ENCODE measurements at places on chromosomes 1 and 21. TPM values are rescaled to one million over a fixed set of nuclear protein-coding genes. Genes with fewer than 3 reads are reported as not detected.

The RAD54L gene
- 34.9 TPM for total RNA-seq

The KIRREL1 gene
- not detected for total RNA-seq

The KRTAP10-5 gene
- not detected for total RNA-seq

The CNR2 gene
- total RNA-seq: 0.35 TPM

The SUMO3 gene
- 60.1 TPM for total RNA-seq

The OR10J1 gene
- total RNA-seq: not detected

The TMPRSS15 gene
- total RNA-seq: not detected

- no peak for DNase-seq
Observed at GRCh38 chr21:38561205-38561604, 62.9 kb upstream of the ERG start.

DNA sequence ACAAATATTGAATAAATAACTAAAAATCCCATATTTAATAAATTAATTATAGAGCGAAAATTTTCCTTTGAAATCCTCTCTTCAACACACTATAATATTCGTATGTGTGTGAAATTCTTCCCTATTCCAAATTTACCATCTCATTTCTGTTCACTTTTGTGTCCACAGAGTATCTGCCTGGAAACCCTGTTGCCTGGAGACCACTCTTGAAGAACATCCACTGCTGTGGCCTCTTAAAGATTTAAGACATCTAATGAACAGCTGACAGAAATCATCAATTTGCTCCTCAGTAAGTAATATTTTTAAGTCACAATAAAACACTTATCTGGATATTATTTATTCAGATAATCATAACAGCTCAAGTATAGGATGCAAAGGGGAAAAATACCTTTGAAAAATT, 69.7 kb downstream of the CYYR1 start:
- DNase-seq: no peak

DNA sequence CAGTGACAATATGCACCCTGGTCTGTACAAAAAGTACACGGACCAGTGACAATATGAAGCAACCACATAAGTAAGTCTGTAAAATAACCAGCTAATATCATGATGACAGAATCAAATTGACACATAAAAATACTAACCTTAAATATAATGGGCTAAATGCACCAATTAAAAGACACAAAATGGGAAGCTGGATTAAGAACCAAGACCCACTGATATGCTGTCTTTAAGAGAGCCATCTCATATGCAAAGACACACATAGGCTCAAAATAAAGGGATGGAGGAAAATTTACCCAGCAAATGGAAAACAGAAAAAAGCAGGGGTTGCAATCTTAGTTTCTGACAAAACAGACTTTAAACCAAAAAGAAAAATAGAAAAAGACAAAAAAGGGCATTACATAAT, 70.4 kb upstream of the VCAM1 start:
- DNase-seq: no peak

- DNase-seq: no peak
Observed at GRCh38 chr1:102593276-102593675, 515.0 kb downstream of the COL11A1 start.

DNA sequence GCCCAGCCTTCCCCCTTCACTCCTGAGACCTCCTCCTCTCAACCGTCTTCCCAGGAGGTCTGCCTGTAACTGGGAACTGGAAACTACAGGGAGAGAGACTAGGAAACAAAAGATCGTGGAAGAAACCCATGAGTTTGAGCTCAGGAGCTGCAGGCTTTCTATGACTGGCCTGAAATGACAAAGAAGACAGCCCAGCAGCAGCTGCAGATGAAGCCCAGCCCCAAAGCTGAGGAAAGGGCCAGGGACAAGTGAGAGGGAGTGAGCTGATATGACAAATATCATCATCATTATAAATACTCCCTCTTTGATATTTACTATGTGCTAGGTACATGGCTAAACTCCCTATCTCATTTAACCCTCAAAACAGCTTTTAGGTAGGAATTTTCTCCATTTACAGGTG, 142.6 kb upstream of the CTTNBP2NL start:
- DNase-seq: no peak

DNA sequence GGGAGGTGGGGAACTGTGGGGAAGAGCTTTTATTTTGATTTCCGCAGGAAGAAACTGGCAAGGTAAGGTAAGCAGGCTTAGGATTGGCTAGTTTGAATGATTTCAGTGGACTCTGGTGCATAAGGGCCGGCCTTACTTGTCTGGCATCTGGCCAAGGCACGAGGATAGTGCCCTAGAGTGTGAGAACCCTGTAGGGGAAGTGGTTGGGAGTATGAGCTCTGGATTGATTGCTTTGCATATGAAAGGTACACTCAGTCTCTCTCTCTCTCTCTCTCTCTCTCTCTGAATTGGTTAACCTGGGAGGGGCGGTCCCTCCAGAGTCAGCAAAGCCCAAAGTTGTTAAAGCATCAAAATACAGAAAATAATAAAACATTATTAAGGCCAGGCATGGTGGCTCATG, 463.0 kb downstream of the SIPA1L2 start:
- no peak for DNase-seq

DNA sequence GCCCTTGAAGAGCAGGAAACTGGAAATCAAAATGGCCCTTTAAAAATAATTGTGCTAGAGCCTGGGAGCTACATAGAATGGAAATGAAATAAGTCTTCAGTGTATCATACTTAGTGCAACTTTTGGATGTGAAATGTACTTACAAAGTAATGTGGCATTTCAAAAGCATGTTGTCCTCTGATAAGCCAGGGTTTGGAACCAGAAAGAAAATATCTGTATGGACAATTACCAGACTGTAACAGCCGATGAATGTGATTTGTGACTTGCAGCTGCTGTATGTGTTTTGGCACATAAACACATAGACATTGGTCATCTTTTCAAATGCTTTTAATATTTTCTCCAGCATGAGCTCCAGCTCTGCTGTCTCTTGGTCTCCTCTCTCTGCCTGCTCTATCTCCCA, 546.4 kb downstream of the OMA1 start:
- DNase-seq: no peak

DNA sequence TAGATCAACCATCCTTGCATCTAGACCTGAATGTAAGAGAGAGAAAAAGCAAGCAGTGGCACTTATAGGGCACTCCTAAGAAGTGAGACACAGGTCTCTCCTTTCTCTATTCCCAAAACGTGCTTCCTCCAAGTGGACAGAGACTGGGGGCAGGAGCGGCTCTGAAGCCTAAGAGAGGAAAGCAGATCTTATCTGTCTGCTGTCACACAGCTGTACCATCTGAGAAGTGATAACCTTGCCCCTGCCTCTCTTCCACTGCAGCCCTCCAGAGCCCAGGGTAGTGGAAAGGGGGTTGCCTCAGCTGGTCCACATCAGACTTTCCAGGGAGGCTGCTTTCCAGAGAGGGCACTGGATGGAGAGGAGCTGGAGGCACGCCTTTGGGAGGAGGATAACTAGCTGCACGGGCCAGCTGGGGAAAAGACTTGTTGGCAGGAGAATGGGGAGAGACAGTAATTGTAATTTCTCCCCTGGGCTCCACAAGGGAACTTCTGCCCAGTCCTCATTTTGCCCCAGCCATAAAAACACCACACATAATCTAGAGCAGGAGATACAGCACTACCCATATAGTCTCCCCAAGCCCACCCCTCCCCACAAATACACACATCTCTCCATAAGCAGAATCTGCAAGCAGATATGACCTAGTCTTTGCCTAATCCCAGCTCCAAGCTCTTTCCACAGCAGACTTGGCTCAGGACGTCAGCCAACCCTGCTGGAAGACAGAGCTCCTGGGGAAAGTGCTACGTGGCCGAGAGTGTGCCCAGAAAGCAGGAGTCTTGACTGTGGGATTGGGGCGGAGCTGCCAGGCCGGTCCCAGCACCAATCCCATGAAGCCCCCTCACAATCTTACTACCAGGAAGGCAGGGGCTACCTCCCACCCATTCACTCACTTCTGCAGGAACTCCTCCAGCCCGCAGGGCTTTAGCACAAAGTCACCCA, 31.2 kb downstream of the PIK3C2B start:
- DNase-seq: no peak

DNA sequence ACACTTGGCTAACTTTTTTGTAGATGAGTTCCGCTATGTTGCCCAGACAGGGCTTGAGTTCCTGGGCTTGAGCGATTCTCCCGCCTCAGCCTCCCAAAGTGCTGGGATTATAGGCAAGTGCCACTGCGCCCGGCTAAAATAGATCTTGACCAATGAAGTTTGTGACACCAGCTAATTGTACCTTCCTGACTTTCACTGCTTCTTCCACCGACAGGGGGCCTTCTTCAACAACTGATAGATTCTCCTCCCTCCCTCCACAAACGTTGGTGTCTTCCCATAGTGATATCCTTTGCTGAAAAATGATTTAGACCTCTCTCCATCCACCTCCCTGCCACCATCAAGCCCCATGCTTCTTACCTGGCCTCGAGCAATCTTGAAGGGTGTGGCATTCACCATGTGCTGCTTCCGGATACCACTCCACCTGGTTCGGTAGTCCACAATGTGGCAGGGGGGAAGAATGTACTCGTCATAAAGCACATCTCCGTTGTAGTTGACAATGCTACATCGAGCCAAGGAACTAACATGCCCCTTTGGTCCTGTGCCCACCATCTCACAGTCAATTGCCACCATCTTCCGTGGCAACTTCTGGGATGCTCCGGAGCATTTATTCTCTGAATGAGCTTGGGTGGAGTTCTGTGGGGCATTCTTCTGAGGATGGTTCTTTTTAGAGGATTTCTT, 1.6 kb upstream of the METTL25B start:
- peak; percentile 67 for DNase-seq

DNA sequence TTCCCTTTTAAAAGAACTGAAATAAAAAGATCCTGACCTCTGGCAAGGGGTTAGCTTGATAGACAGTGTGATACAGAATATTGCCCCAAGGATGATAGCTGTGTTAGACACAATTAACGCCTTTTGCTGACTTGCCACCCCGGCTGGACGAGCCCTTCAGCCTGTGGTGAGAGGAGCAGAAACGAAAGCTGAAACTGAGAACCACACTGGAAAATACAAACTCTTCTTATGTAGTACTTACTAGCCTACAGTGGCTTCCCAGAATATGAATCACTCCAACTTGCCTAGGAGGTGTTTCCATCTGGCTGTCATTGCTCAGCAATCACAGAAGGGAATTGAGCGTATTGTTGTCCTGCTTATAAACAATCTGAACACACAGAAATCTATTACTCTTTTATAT, 22.9 kb downstream of the SAMSN1 start:
- peak; percentile 54 for DNase-seq

- DNase-seq: no peak
Observed at GRCh38 chr1:6426277-6426971, 1.8 kb downstream of the ESPN start.

DNA sequence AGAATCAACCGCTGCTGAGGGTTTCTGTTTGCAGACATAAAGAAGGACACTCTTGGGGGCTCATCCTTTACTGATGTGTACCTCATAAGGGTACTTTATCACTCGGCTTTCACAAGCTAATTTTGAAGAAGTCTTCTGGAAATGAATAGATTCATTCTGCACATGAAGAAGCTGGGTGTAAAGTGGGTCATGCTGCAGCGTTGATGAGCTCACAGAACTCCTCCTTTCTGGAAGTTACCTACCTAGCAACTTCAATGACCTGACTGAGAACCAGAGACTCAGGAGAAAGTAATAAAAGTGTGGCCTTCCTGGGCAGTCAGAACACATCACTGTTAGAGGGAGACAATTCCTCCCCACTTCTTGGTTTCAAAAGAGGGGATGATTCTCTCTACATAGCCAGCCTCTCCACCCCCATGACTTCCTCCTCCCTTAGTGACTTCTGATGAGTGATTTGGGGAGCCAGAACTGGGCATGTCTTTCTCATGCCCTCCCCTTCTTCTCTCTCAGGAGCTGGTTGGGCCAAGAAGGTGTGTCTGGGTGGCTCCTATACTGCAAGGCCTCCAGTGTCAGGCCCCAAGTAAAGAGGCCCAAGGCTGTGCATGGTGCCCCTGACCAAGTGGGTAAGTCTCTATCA, 27.0 kb downstream of the PCNX2 start:
- peak; percentile 4 for DNase-seq

- no peak for DNase-seq
Observed at GRCh38 chr1:227885135-227885647, 62.5 kb downstream of the WNT9A start.

DNA sequence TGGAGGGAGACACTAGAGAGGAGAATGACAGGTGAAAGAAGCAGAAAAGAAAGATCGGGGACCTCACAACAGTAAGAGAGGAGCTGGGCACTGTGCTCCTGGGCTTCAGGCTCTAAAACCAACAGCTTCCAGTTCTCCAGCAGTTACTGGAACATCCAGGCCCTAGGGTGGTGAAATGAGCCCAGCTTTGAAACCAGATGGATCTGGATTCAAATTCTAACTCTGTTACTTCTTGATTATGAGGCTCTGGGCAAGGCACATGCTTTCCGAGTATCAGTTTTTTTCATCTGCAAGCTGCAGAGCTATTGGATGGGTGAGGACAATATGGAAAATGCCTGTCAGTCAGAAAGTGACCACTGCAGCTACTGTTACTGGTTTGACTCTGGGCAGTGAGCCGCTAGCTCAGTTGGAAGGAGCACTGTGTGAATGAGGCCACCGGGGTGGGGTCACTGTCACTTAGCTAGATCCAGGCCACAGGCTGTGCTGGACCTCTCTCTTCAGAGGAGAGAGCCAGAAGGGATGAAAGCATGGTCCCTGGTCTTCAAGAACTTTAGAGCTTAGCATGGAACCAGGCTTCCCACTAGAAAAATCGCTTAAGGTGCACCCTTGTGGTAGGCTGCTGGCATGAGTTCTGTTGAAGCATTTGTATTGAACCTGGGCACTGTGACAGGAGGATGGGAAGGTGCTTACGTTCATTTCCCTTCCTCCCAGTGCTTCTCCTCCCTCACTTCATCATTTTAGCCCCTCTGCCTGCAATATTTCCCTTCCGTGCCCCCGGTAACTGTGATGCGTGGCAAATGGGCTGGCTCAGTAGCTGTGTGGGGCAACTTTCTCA, 12.2 kb downstream of the PLEKHO1 start:
- no peak for DNase-seq

DNA sequence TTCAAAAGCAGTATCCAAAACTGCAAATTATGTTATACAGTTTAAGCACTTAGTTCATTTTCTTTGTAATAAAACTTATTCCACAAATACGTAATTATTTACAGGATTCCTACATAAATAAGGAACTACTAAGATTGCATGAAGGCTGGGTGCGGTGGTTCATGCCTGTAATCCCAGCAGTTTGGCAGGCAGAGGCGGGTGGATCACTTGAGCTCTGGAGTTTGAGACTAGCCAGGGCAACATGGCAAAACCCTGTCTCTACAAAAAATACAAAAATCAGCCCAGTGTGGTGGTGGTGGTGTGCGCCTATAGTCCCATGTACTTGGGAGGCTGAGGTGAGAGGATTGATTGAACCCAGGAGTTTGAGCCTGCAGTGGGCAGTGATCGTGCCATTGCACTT, 69.3 kb downstream of the POU2F1 start:
- DNase-seq: no peak

DNA sequence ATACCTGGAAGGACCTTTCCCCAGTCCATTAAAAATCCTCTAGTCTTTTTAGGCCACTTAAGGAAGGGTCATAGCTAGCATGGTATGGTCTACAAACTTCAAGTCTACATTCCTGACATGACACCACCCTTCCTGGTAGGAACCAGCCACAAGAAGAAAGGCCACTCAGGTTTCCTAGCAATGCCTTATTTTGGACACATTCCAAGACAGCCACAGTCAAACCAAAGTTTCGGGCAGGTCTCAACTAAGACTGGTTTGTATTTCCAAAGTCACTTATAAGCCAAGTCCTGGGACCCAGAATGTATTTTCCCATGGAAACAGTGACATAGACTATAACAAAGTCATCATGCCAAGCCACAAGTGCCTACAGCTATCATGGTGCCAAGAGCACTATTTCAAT, 50.6 kb upstream of the SLC44A3 start:
- no peak for DNase-seq

- no peak for DNase-seq
Observed at GRCh38 chr1:157040802-157041201, 4.7 kb downstream of the ARHGEF11 start.

All from activated T-cell treated with anti-CD3 and anti-CD28 coated beads, Interleukin-2, amount 50 U/mL, for 72 hours (primary cell).